ENCODE measurements at places on chromosomes 2 and 18.

DNA sequence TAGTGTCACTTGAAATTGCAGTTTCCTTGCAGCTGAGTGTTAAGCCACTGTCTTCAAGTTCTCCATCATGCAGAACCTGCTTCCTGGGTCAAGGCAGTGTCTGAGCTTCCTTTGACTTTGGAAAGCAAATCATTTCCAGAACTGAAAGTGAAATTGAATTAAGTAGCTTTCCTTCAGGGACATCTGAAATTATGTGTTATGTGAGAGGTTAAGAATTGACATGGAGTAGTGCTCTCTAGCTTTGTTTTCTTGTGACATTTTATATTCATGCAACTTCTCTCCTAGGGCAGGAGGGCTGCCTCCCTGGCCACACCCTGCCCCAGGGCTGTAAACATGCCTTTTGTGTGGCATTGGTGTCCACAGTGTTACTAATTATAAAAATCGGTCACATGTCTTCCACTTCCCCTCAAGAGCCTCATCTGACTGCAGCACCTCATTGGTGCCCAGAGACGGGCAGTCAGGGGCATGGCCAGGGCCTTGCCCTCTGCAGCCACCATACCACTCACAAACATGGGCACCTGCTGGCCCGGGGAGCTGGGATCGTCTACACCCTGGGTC lies 14.4 kb downstream of the RAB12 start:
- DNase-seq = no peak

- no peak for DNase-seq
These were observed 5.5 kb downstream of the SLC11A1 start for GRCh38 chr2:218387369-218388194.

DNA sequence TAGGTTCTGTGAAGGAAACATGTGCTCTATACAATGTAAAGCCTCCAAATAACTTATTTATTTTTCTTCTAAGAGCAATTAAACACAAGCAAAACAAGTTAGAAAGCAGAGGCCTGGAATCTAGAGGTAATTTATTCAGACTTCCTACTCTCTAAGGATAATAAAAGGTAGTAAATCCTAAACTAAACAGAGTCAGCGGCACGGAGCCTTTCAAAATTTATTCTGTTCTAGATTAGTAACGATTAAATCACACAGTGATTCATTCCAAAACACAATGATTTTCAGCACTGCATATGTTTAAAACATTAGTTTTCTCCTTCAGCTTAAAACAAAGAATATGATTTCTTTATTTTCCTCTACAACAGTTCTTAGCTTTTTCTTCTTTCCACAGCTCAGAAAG lies 160.9 kb downstream of the FBXO15 start:
- DNase-seq = no peak

- no peak for DNase-seq
These were observed 21.7 kb upstream of the APCDD1 start for GRCh38 chr18:10432781-10433180.

DNA sequence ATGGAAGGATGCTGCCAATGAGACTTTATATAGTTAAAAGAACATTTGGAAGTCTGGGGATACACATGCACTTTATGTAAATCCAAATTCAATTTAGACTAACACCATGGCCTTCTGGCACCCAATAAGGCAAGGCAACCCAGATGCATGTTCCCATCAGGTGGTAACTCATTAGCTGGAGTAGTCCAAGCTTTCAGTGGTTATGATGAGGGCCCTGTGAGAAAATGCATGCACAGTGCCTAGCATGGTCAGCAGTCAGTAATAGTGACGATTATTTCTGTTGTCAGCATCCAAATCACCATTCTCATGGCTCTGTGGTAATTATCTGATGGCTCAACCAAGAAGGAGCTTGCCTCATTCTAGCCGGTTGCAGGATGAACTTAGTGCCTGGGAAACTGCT lies 70.3 kb upstream of the CTLA4 start:
- no peak for DNase-seq

DNA sequence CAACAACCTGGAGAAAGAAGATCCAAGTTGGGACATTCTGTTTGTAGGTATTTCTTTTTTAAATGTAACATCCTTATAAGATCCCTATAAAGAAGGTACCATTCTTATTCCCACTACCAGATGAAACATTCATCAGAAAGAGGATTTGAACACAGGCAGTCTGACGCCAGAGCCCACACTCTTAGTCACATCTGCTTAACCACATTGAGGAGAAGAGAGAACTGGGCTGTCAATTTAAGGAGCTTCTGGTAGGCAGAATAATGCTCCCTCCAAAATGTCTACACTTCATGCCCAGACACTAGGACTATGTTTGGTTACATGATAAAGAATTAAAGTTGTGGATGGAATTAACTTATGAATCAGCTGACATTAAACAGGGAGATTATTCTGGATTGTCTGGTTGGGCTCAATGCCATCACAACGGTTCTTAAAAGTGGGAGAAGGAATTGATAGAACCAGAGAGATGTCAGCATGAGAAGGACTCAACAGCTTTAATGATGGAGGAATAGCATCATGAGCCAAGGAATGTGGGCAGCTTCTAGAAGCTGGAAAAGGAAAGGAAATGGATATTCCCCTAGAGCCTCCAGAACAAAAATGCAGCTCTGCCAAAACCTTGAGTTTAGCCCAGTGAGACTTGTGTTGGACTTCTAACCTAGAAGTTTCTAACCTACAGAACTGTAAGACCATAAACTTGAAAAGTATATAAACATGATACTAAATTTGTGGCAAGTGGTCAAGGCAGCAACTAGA lies 82.2 kb downstream of the KLF7 start:
- DNase-seq = no peak

DNA sequence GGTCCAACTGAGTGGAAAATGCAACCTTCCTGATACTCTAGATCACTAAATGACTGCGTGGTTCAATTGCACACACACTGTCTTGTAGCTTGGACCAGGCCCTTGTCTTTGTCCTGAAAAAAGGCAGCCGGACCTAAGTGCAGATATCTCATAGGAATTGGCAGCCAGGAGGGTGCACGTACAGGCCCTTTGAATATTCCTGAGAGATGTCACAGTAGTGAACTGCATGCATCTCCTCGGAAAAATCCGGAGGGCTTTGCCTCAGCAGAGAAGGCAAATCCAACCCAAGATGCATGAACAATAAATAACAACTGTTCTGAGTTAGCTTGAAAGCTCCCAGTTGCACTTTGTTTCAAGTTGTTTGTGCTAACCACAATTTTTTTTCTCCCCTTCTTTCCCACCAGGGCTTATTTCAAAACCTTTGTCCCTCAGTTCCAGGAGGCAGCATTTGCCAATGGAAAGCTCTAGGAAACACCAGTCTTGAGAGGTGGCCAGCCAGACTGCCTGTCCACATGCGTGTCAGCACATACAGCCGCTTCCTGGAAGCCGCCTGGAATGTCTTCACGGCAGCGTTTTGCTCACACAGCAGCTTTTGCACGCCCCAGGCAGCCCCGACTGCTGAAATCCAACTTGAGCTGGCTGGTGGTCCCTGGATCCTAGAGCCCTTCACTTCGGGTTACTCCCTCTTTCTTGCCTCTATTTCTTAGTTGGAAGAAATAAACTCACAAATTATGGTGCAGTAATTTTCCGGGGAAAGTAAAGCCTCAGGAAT lies 54.4 kb upstream of the FOSL2 start:
- DNase-seq = no peak

DNA sequence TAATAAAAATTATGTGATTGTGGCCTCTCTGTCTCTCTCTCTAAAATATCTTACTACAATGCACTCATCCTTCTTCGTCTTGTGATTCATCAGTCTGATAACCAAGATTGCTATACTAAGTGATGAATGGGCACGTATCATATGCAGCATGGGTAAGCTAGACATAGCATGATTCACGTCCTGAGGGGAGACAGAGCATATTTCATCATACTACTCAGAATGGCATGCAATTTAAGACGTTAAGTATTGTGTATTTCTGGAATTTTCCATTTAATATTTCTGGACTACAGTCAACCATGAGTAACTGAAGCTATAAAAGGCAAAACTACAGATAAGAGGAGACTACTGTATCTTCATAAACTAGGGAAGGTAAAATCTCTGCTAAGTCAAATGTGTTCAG lies 97.0 kb upstream of the CD226 start:
- DNase-seq = no peak

DNA sequence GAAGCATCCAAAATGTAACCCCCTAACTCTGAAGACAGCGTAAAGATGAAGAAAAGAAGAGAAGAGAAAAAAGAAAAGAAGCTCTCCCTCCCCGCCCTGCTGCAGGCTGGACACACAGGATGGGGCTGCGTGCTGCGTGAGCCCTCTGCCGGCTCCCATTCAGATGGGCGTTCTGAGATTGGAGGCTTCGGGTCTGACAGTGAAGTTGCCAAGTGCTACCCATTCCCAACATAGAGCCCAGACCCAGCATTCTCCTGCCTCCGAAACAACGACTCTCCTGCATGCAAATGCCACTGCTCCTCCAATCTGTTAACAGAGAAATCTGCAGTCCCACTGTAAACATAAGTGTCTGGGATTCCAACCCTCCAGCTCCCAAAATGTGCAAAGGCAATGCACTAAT lies 234.9 kb downstream of the BCL11A start:
- no peak for DNase-seq

DNA sequence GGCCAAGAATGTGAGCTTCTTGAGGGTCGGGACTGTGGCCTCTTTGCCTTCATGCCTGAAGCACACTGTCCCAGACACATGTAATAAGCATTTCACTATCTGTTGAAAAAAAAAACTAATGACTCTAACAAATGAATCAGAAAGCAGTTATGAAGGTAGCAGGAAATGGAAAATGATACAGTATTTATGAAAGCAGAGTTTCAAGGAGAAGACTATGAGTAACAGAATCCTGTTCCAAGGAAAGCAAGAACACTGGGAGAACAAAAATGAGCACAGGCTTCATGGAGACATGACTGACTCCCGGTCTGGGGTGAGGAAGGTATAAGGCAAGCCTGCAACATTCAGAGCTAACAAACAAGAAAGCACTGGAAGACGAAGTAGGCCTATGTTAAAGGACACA lies 190.8 kb downstream of the RNF152 start:
- DNase-seq = no peak

DNA sequence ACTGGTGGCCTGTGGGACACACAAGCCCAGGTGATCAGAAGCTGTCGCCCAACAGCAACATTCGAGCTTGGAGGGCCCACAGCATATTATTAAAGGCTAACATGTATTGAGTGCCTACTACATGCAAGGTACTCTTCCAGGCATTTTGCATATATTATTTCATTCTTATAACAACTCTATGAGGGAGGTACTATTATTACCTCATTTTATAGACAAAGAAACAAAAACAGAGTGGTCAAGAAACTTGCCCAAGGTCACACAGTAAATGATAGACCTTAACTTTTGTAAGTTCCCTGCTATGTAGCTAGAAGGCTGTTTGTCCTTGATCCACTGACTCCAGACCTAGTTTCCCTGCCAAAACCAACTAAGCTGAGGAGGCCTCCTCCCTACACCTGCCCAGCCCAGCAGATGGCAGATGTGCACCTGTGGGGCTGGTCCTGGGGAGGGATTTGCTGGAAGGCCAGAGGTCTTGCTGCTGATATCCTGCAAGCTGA lies 35.7 kb downstream of the KANSL3 start:
- DNase-seq = no peak

DNA sequence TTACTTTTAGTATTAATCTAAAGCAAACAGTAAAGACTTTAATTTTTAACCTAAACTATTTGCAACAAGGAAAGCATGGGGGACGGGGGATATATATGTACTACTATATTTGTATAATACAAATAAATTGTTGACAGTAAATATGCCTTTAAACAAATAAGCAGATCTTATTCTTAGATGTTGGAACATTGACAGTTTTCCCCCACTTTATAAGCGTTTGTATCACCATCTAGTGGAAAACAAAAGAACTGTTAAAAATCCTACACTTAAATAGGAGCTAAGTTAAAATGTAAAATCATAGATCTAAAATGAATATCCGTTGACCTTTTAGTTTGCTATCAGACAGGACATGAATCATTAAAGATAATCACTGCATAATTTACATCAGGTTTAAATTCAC lies 50.0 kb downstream of the RBBP8 start:
- no peak for DNase-seq

- no peak for DNase-seq
These were observed 612.1 kb downstream of the ZEB2 start for GRCh38 chr2:143907801-143908200.

- DNase-seq = no peak
These were observed 477 bp downstream of the ACVR1 start for GRCh38 chr2:157875641-157876065.

- peak; percentile 60 for DNase-seq
These were observed at the start of gene SLC9A2 for GRCh38 chr2:102619414-102620319. Gene SLC9A2, plus strand, starts transcription at chr2:102619553. Its CDS starts 296 bp downstream, at chr2:102619849.

- DNase-seq = no peak
These were observed 14.5 kb downstream of the VIT start for GRCh38 chr2:36710858-36711515.

DNA sequence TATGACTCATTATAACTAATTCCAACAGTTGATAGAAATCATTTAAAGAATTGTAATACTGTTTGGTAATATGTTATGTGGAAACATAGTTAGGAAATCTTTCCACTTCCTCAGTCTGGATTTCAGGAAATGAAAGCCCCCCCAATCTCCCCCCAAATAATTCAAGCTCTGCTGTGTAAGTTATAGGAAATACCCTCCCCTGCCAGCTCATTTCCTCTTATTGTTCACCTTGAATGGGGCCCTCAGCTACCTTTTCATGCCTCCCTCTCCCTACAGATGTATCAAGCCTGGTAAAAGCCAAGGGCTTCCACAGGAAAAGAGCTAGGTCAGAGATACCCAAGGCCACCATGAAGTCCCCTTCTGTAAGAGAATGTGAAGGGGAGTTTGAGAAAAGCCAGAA lies 155.5 kb downstream of the CNTNAP5 start:
- DNase-seq = no peak

- no peak for DNase-seq
These were observed 288.2 kb upstream of the ST6GAL2 start for GRCh38 chr2:107174171-107174570.

DNA sequence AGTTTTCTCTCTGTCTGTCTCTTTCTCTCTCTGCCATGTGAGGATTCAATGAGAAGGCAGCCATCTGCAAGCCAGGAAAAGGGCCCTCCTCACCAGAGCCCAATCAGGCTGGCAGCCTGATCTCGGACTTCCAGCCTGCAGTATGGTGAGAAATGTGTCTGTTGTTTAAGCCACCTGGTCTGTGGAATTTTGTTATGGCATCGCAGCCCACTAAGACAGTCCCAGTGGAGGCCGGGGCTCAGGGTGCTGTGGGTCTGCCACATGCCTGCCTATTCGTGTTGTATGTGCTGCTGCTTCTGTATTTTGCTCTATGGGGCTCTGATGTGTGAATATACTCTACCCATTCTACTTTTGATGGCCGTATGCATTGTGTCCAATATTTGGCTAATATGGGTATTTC lies 139.0 kb upstream of the HS6ST1 start:
- no peak for DNase-seq

- no peak for DNase-seq
These were observed 70.8 kb upstream of the FSHR start for GRCh38 chr2:49225126-49225525.
